ENCODE measurements at places on chromosomes 11 and 22.

- DNase-seq = no peak
These were observed 37.8 kb downstream of the ARRB1 start for GRCh38 chr11:75313513-75314272.

DNA sequence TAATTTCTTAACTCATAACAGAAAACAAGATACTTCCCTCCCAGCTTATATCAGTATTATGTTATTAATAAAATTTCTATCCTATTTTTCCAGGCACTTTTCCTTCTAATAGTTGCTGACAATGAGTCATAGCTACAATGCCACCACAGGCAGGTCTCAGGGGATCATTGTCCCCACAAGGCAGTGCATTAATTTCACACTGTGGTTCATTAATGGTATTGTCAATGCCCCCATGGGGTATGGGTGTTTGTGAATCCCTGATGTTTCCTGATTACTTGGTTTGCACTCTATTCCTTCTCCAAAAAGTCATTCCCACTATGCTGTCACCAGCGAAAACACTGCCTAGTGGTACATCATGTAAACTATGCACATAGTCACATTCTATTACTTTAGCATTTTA, 345.5 kb upstream of the CTSC start:
- DNase-seq = no peak

DNA sequence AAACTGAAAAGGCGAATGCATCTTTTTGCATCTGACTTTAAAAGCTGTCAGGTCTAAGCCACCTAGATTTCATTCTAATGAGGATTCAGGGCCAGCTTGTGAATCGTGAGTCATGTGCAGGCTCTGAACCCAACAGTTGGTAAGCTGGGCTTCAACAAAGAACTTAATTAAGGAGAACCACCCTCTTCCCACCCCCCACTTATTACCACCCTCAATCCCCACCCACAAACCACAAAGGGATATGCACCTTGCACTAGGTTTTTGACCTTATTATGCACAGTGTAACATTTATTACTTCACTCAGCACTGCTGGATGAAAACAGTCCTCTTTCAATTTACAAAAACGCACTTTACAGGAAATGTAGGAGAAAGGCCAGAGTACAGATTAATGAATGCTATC, 94.1 kb upstream of the LIN7C start:
- DNase-seq = no peak

GRCh38 chr22:35872451-35872850, 154.8 kb downstream of the APOL5 start:
- DNase-seq = no peak

DNA sequence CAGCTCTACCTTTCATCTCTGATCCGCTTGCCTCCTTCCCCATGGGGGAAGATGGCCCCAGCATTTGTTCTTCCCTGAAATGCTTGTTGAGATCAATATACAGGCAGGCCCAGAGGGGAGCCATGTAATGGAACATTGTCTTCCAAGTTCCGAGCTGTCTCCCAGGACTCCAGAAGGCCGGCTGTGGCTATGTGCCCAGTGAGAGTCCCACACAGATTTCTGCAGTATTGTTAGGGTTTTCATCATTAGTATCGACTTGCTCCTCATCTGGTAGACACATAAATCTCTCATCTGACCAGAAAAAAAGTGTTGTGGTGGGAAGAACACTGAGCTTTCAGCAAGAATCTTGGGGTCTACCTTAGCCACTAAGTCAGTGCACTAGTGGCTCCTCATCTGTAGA, 163.4 kb downstream of the TRIM29 start:
- no peak for DNase-seq

- DNase-seq = no peak
These were observed 19.4 kb downstream of the TMEM218 start for GRCh38 chr11:125091877-125092664.

DNA sequence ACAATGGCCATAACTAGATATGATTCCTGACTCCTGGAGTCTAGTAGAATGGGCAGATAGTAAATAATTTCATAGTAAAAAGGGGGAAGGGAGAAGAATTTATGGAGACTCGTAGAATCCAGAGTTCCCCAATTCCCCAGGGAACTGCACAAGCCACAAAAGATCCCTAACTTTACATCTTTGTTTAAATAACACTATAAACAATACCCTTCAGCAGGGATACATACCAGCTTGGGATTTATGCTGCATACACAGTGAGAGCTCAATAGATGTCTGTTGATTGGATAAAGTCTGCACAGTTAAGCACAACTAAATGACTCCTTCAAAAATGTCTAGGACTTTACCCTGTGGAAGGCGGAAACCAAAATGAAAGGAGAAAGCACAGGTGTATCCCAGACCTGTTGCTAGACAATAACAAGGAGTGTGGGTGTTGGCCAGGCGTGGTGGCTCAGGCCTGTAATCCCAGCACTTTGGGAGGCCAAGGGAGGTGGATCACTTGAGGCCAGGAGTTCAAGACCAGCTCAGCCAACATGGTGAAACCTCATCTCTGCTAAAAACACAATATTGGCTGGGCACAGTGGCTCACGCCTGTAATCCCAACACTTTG, 6.8 kb downstream of the SLC35F2 start:
- DNase-seq = no peak

DNA sequence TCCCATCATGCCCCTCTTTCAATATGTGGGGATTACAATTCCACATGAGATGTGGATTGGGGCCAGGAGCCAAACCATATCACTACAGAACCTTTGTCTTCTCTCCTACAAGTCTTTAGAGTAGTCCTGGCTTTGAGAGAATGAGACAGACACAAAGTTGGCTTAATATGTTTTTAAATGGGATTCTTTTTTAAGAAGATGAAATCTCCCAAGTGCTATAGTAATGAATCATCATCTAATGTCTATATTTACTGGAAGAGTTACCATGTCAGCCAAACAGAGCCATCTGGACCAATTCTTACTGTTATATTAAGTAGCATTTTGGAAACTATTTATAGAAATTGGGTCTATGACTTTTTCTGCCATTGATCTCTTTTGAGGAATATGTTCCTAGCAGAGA, 38.1 kb upstream of the CARD18 start:
- peak; percentile 67 for DNase-seq

Measured in AG09309 (cell line).